ENCODE measurements at places on chromosomes 11 and 22. TPM values are rescaled to one million over a fixed set of nuclear protein-coding genes. Genes with fewer than 3 reads are reported as not detected.

- DNase-seq: no peak
Measured at GRCh38 chr22:22181341-22181850, 63.2 kb upstream of the VPREB1 start.

Gene CEP126
- 17.0 TPM for polyA plus RNA-seq

Gene NUDT8
- 5.8 TPM for polyA plus RNA-seq

DNA sequence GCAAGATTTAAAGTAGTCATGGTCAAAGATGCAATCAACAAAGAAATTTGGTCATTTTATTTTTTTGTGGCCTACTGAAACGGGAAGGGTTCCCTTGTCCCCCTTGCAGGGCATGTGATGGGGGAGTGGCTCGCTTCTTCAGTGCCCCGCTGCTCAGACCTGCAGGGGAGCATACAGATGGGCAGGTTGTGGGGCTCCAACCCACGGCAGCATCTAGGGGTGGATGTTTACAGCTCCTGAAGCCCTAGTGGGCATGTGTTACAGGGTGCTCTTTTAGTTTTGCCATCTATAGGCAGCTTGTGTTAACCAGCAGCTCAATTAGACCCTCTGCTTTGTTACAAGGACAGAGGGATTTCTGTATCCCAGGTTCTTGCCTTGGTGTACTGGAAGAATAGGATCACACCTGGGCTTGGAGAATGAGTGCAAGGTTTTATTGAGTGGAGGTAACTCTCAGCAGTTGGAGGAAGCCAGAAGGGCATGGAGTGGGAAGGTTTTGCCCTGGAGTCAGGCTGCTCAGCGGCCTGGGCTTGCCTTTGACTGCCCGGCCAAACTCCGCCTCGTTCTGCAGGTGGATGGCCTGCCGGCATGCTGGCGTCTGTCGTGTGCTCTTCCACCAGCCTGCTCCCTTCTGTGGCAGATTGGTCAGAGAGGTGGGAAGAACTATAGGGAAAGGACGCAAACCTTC is 9.4 kb downstream of the GSTP1 start:
- DNase-seq: no peak

DNA sequence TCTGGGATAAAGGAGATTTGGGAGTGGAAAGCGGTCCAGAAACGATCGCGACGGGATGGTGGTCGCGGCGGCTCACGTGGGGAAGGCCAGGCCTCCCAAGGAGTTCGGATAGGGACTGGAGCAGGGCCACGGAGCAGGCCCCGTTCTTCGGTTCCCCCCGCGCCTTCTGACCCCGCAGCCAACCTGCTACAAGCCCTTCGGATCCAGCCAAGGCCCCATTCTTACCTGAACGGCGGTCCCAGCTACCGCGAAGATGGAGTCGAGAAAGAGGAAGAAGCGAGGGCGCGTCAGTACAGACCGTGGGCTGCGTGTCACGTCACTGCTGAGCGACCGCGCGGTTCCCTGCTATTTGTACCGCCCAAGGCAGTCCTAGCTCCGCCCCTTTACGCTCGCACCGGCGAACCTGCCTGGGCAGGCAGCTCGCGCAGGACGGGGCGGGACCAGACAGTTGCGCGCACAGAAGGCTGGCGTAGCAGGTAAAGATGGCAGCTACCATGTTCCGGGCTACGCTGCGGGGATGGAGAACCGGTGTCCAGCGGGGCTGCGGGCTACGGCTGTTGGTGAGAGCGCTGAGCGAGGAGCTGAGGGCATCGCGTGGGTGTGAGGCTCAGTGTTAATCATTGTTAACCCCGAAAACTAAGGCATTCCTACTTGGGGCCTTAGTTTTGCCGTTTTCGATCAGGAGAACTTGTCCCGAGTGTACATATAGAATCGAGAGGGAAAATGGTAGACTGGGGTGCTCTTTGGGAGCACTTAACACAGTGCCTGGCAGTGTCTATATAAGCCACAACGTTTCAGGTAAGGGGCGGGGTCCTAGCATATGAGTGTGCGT is at the start of the genes FAU and MRPL49:
Gene FAU (minus strand): TSS at position 270 of the 832 bp plus-strand sequence. CDS start 321 bp downstream, outside the sequence.
Gene MRPL49 (plus strand): TSS at position 457 of the 832 bp plus-strand sequence. CDS start 26 bp downstream, at position 483.
- DNase-seq: peak; percentile 94

- DNase-seq: no peak
Measured at GRCh38 chr22:20201837-20202392, 51.1 kb upstream of the CCDC188 start.

Gene CHEK2
- polyA plus RNA-seq: 21.1 TPM

GRCh38 chr22:45917146-45917545 is 59.8 kb downstream of the WNT7B start:
- no peak for DNase-seq

DNA sequence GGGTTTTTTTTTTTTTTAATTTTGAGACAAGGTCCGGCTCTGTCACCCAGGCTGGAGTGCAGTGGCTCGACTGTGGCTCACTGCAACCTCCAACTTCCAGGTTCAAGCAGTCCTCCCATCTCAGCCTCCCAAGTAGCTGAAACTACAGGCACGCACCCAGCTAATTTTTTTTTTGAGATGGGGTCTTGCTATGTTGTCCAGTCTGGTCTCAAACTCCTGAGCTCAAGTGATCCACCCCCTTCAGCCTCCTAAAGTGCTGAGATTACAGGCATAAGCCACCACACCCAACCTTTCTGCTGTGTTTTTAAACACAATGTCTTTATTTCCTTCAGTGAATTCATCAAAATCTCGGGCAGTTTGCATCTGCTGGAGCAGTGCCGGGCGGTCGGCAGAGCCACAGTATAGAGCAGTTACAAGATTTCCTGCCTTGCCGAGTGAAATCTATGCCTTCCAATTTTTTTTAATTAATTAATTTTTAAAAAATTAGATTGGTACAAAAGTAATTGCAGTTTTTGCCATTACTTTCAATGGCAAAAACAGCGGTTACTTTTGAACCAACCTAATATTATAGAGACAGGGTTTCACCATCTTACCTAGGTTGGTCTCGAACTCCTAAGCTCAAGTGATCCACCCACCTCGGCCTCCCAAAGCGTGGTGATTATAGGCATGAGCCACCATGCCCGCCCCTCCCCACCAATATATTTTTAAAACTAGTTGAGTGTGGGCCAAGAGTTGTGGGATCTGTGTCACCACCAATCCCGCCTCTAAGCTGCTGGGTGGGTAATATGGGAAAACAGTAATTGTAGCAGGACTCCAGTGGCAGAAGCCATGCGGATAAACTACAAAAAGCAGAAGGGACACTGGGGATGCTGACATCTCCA is 2.7 kb upstream of the ACY3 start:
- no peak for DNase-seq

- DNase-seq: no peak
Measured at GRCh38 chr11:62544581-62545436, 1.8 kb downstream of the AHNAK start.

- DNase-seq: no peak
Measured at GRCh38 chr11:17291710-17292109, 15.2 kb downstream of the NUCB2 start.

Gene C11orf42
- 2.2 TPM for polyA plus RNA-seq

GRCh38 chr22:36435516-36436415 is 45.7 kb downstream of the TXN2 start:
- DNase-seq: peak; percentile 58

Data from left lung (tissue), 14 donors.